IMR-90 (cell line): ENCODE measurements at places on chromosomes 1 and 21.

DNA sequence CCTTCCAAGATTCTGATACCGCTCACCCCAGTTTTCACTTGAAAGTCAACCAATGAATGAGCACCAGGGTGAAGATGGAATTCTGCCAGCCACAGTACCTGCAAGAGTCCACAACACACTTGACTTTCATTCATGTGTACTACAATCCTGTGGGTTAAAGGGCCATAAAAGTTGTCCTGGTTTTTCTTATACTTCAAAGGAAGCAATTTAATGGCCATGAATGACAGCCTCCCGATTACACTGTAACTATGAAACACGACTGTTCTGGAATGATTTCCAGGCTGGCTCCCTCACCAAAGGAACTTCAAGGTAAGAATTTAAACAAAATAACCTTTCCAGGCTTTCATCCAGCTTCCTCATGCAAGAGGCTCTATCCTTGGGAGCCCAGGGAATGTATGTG, 502.8 kb downstream of the SMYD3 start:
- DNase-seq = no peak

GRCh38 chr21:38447611-38448010, 50.7 kb downstream of the ERG start:
- DNase-seq = no peak

- no peak for DNase-seq
These were observed 59.2 kb downstream of the ETS2 start for GRCh38 chr21:38864964-38865363.

DNA sequence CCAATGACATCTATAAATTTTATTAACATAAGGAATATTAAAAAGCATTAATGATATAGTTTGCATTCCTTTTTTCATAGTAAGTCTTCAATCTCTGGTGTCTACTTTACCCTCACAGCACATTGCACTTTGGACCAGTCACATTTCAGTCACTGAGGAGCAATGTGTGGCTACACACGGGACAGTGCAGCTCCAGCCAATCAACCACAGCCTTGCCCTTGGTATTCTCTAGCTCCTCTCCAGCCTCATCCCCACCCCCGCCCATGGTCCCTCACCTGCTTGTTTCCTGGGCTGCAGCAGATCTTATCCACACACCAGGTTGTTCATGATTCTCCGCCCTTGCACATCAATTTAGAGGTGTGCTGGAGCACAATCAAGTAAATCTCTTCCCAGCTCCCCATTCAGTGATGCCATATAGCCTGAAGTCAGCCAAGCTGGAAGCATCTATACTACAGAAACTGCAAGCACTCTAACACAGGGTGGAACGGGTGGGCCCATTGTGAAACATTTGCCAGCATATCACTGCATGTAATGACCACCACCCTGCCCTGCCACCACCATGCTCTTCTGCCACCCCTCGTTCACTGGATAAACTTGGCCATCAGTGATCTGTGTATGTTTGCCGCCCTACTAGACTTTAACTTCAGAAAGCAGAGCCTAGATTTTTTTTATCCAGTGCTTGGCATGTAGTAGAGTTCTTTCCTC, 93.0 kb upstream of the SLC44A3 start:
- DNase-seq = no peak

DNA sequence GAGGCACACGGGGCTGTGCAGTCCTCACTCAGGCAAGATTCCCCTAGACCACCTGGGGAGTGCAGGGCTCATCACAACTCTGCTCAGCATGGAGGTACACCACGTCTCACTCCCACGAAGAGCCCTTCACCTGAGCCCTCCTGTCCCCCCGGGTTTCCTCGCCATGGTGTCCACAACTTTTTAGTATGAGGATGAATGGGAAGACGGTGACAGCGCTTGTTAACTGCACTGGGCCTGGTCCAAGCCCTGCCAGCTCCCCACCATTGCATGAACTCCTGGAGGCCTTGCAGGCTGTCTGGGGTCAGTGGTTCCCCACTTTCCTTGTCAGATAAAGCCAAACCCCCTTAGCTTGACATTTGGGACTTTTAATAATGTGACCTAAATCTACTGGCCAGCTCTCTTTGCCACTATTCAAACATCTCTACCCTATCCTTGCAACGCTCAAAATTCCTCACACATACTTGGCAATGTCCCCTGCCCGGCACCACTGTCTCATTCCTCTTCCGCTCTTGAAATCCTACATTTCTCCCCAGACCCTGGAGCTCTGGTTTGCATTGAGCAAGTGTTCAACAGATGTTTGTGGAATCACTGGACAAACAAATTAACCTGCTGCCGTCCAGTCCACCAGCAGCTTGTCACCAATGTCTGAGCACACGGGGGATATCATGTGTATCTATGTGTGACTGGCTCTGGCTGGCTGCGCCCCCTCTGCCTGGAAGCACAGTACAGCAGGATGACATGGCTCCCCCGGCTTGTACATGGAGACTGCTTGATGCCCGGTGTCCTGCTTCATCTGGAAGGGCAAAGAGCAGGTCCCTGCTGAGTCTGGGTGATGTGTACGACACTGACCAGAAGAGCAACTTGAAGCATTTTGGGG, 11.2 kb downstream of the TMEM9 start:
- no peak for DNase-seq

DNA sequence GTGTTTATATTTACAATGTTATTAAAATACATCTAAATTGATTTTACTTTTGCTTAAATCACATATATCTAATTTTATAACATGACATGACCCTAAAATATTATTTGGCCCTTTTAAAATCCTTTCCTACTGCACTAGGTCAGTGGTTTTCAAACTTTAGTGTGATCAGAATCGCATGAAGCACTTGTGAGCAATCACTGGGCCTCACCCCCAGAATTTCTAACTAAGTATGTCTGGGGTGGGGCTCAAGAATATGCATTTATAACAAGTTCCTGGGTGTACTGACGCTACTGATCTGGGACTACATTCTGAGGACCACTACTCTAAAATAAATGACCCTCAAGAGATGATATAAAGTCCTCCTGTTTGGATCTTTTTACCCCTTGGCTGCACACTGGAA, 8.8 kb downstream of the COL24A1 start:
- no peak for DNase-seq

DNA sequence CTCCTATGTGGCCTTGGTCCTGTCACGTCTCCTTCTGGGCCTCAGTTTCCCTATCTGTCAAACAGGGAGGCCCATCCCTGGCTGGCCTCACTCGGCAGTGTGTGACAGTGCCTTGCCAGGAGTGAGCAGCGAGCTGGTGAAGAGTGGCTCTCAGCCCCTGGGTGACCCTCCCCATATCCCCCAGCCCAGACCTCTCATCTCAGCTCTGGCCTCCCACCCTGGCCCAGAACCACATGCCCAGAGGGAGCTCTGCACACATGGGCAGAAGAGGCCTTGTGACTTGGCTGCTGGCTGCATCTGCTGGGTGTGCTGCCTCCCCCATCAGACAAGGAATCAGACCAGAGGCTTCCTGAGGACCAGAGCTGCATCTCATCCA, 19.5 kb upstream of the PADI1 start:
- DNase-seq = no peak

DNA sequence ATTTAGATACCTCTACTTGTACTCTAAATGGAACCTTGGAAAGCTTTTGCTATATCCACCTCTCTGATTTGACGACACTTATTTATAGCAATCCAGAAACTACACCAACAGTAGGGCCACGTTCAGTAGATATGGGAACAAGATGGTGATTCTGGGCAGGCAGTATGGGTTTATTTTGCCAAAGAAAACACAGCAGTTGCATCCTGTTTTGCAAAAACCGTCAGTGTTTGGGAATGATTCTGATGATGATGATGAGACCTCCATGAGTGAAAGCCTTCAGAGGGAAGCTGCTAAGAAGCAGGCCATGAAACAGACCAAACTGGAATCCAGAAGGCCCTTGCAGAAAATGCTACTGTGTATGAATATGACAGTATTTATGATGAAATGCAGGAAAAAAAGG, 41.5 kb upstream of the NEXN start:
- no peak for DNase-seq

GRCh38 chr1:12756273-12756672, 10.3 kb downstream of the CFAP107 start:
- DNase-seq = no peak

DNA sequence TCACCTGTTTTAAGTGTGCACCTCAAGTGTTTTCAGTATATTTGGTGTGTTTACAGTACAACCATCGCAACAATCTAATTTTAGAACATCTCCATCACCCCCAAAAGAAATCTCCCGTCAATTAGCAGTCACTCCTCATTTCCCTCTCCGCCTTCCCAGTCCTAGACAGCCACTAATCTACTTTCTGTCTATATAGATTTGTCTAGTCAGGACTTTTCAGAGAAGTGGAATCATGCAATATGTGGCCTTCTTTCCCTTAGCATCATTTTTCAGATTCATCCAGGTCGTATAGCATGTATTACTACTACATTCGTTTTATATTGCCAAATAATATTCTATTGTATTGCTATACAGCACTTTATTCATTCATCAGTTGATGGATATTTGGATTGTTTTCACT, 1.7 kb upstream of the SHE start:
- no peak for DNase-seq

DNA sequence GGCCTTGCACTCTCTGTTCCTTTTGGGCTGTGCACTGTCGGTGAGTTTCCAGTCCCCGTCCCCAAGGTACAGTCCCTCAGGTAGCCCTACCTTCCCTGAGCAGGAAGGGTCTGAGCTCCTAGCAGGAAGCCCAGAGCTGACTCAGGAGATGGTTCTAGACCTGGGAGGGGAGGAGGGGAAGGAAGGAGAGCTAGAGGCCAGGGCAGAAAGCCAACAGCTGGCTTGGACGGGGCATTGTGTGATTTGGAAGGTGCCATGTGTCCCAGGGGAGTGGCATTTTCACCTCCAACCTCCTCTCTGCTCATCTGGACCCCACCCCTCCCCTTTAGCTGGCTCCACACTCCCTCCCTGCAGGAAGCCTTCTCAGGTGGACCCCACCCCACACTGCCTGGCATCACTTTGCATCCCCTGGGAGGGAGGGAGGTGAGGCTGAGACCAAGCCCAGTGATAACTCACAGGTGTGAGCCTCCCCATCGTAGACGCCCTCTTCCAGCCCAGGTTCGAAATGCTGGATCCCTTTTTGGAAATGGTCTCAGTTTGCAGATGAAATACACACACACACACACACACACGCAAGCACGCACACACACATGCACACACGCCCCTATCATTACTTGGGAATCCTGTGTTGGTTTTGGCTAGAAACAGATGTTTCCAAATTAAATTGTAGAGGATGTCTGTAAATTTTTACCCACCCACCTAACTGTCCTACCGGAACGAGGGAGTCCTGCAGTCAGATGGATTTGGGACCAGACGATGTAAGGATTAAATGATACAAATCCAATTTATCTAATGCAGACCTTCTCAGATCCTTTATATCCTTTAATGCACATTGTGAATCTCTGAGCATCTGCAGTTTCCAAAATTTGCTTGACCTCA, 19.7 kb upstream of the IFNLR1 start:
- DNase-seq = no peak
